Activated naive CD4-positive, alpha-beta T cell treated with anti-CD3 and anti-CD28 coated beads for 36 hours (primary cell): ENCODE measurements at places on chromosomes 4 and X.

DNA sequence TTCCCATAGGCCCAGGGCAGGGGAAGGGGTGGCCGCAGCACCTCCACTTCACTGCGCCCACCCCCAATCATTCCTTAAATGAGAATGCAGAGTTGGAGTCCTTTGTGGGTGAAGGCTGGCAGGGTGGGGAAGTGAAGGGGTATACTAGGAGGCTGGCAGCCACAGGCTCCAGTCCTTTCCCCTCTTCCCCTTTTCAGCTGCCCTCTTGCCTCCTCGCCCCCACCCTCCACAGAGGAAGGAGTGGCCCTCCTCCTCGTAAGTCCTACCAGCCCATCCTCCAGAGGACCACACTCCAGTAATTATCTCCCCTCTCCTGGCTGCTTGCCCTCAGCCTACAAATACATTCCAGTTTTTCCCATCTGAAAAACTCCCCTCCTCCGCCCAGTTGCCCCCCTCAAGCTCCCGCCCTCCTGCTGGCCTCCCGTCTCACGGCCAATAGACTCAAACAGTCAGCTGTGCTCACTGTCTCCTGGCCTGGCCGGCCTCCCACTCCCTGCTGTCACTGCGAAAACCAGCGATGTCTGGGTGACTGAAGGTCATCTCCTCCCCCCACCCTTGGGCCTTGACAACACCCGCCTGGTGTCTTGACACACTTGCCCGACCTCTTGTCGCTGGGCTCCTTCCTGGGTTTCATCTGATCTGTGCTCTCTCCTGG, 38.8 kb downstream of the EFNB1 start:
- DNase-seq = no peak
- H3K27me3 ChIP-seq = no peaks in the 10 kb centered on the region
- no peak overlapping the region for H3K4me3 ChIP-seq
- H3K27ac ChIP-seq = no peak overlapping the region
- peaks cover 11% of the 10 kb centered on the region for H3K4me1 ChIP-seq
- no peaks in the 10 kb centered on the region for H3K36me3 ChIP-seq

DNA sequence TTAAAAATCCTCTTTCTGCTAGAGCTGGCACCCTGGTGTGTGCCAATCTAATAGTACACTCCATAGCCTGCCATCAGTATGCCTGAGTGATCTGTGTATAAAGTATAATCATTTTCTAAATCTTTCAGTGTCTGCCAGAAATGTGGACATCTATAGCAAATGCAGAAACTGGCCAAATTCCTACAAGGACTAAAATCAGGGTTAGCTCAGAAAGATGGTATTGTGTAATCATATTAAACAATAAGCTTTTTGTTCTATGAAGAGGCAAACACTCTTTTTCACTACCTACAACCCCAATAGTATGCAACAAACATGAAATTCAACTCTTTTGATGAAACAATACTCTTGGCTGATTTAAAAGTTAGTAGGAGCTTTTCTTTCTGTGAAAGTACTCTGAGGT, 7.7 kb upstream of the TXLNG start:
- no peak overlapping the region for H3K4me3 ChIP-seq
- H3K27me3 ChIP-seq = no peaks in the 10 kb centered on the region
- no peak for DNase-seq
- no peaks in the 10 kb centered on the region for H3K4me1 ChIP-seq

GRCh38 chr4:86247320-86247719, 112.5 kb downstream of the MAPK10 start:
- no peak for DNase-seq
- no peaks in the 10 kb centered on the region for H3K4me1 ChIP-seq
- H3K4me3 ChIP-seq = no peak overlapping the region
- H3K36me3 ChIP-seq = no peaks in the 10 kb centered on the region
- H3K27me3 ChIP-seq = no peaks in the 10 kb centered on the region
- no peak overlapping the region for H3K27ac ChIP-seq

DNA sequence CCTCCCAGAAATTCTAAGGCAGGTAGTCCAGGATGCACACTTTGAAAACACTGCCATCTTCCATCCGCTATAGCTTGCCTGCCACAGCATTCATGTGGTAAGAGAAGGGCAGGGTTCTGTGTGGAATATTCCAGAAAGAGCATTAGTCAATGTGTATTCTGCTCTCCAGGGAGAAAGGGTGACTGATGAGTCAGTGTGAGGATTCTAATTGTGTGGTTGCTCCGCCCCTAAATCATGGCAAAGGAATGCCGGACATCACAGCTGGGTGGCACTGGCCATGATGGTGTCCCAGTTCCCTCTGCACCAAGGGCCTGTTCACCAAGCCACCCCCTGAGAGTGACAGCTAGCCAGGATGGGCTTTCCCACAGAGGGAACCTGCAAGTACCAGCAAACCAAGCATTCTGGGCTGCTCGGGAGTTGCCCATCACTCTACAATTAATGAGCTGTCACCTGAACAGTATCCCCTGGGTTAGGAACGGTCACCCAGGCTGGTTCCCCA, 9.5 kb downstream of the IDS start:
- no peaks in the 10 kb centered on the region for H3K27me3 ChIP-seq
- H3K4me1 ChIP-seq = peaks cover 11% of the 10 kb centered on the region
- DNase-seq = no peak
- H3K4me3 ChIP-seq = no peak overlapping the region

GRCh38 chr4:100962698-100963097, 384.6 kb downstream of the PPP3CA start:
- no peaks in the 10 kb centered on the region for H3K27me3 ChIP-seq
- DNase-seq = no peak
- no peaks in the 10 kb centered on the region for H3K36me3 ChIP-seq
- no peak overlapping the region for H3K27ac ChIP-seq
- H3K4me1 ChIP-seq = no peaks in the 10 kb centered on the region
